ENCODE measurements at places on chromosomes 16 and 17.

DNA sequence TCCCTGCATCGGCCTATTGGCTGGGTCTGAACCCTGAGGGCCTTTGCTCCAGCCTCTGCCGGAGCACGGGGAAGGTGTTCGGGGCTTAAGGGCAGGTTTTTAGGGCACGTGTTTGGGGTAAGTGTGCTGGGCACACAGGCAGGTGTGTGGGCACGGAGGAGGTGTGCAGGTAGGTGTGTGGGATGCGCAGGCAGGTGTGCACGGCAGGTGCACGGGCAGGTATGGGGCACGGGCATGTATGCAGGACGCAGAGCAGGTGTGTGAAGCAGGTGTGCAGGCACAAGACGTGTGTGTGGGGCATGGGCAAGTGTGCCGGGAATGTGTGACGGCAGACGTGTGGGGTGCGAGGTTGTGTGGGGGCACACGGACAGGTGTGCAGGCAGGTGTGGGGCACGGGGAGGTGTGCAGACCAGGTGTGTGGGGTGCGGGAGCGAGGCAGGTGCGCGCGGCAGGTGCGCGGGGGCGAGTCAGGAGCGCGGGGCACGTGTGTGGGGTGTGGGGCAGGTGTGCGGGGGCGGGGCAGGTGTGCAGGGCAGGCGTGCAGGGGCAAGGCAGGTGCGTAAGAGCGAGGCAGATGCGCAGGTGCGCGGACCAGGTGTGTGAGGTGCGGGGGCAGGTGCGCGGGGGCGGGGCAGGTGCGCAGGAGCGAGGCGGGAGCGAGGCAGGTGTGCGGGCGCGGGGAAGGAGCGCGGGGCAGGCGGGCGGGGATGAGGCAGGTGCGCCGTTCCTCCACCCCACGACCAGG, 28.6 kb upstream of the METRNL start:
- DNase-seq, result no peak

- DNase-seq, result no peak
These were observed 846 bp downstream of the CPNE7 start for GRCh38 chr16:89576153-89577054.

- peak; percentile 80 for DNase-seq
These were observed 3.5 kb upstream of the RPL13 start for GRCh38 chr16:89556750-89557689.

DNA sequence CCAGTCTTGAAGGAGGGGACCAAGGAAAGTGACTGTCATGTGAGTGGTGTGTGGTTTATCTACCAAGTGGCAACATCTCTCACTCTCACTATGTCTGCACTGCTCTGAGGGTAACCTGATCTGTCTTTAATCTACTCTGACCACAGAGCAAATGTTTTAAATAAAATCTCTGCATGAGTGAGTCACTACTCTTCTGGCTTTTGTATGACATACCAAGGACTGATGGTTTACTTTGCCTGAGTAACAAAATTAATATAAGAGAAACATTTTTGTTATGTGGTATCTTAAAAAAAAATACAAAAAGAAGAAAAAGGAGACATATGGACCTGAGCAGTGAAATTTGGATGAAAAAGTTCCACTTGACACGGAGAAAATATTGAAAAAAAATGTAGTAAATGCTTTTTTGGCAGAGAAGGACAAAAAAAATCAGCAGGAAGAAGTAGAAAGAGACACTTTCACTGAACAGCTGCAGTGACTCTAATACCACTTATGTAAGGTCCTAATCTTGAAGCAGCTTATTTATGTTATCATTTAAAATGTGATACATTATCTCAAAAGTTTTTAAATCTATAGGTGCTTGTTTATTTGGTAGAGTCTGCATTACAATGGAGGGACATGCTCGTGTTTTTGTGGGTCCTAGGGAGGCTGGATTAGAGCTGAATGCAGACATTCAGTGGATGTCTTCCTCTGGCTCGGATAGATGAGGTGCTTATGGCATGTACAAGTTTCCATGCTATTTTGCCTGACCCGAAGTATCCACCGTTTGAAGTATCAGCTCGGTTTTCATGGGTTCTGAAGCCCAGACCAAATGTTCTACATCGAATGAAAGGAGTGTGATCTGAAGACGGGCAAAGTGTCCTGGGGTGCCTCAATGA, 240.7 kb downstream of the MAP2K6 start:
- no peak for DNase-seq

DNA sequence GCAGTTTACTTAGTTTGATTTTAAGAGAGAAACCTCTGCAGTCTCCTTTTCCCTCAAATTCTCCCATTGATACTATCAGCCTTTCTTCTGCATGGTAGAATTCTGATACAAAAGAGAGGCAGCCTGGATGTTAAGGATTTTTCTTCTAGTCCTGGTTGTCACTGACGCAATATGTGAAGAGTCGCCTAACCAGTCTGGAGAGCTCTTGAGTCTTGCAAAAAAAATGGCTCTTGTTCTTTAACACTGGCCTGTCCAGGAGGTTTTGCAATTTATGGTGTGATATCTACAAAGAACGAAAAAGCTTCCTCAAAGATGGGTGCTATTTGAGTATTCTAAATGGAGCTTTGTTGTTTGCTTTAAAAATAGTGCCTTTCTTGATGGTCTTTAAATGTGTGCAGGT, 28.9 kb downstream of the COX10 start:
- DNase-seq, result no peak

GRCh38 chr16:80125677-80126076, 415.1 kb upstream of the DYNLRB2 start:
- DNase-seq, result no peak

DNA sequence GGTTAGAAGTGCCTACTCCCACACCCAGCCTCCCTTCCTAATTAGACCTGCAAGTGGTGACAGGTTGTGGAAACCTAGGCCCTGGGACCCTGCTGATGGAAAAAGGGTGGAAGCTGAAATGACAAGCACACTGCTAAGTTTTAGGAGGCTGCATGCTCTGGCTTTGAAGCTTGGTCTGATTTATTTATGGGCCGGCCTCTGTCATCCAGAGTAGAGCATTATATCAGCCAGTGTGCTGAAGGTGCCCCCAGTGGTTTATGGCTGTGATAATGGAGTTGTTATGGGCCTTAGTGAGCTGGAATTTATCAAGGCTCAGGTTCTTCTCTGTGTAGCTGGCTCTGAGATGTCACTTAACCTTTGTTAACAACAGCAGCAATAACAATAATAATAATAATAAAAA, 142.6 kb downstream of the UTP18 start:
- DNase-seq, result no peak

- DNase-seq, result no peak
These were observed 334.1 kb downstream of the CDH13 start for GRCh38 chr16:82960918-82961317.

- DNase-seq, result no peak
These were observed 260.8 kb downstream of the ENGASE start for GRCh38 chr17:79335456-79335855.

DNA sequence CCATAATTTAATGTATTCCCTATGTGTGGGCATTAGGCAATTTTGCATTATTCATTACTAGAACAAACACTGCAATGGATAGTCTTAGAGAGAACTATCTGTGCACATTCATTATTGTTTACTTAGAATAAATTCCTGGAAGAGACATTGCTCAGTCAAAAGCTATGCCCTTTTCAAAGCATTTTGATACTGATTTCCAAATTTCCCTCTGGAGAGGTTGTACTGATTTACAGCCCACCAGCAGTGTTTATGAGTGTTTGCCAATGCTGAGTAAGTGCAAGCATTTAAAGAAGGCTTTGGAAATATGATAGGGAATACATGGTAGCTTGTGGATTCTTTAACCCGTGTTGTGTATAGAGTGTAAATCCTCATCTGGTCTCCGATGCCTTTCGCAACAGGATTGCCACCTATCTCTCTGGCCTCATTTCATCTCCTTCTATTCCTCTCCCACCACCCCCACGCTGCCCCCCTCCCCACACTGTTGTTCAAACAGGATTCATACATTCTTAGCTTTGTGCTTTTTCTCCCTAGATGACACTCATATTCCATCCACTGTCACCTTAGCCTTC, 33.4 kb upstream of the MMD start:
- no peak for DNase-seq

DNA sequence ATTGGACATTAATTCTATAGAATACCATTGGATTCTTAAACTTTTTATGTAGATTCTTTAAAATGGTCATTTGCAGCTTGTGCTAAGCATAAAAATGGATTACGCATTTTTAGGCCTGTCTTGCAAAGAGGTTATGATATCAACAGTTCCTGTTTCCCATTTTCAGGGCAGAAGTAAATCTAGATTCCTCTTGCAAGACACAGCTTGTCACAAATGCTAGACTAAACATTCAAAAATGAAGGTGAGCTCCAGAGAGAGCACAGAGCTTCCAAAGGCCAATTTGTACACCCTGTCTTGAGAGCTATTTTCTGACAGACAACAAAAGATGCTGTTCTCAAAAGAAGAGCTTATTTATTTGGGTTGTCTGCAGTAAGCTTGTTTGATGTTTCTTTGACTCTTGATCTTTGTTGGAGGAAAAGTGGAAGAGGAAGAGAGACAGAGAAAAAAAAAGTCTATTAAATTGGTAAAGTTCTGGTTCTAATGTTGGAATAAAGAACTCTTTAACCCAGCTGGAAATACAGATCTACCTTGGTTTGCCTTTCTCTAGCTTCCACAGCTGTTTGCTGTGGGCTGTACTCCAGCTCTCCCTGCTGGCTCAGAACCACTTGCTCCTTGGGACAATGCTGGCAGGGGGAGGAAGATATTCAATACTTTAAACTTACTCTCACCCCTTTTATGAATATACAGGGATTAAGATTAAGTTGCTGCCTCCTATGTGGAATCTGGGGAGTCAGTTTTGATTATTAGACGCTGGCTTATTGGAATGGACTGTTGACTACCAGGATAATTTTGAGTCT, 651.8 kb downstream of the CDH11 start:
- no peak for DNase-seq

- DNase-seq, result no peak
These were observed 6.2 kb downstream of the UTP4 start for GRCh38 chr16:69138608-69139007.

DNA sequence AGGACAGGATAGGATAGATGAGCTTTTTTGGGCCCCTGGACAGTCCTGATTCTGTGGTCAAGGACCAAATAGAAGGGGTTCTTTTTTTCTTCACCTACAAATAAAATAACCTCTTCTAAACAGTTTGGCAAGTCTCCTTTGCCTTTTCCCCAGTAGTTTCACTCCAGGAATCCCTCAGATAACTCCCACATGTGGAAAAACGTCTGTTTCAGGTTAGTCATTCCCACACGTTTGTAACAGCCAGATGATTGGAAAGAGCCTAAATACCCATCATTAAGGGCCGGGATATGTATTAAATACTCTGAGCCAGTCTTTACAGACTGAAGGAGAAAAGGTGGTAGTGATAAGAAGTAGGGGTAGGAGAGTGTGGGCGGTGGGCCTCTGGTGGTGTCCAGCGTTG, 58.3 kb downstream of the PLD6 start:
- no peak for DNase-seq

DNA sequence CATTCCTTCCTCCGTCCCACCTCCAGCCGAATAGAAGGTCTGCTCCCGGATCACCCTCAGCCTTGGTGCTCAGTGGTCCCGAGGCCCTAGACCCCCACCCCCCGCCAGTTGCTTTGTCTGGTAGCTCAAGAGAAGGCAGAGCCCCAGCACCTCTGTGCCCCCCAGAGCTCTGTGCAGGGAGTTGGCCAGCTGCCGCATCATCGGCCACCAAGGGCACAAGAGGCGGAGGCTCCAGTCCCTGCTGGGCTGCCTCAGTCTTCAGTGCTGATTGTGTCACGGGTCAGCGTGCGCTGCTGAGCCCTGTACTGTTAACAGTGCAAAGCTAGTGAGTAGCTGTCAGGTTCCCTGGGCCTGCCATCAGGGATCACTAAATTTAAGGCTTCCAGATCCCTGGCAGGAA, 22.2 kb upstream of the DRG2 start:
- no peak for DNase-seq

DNA sequence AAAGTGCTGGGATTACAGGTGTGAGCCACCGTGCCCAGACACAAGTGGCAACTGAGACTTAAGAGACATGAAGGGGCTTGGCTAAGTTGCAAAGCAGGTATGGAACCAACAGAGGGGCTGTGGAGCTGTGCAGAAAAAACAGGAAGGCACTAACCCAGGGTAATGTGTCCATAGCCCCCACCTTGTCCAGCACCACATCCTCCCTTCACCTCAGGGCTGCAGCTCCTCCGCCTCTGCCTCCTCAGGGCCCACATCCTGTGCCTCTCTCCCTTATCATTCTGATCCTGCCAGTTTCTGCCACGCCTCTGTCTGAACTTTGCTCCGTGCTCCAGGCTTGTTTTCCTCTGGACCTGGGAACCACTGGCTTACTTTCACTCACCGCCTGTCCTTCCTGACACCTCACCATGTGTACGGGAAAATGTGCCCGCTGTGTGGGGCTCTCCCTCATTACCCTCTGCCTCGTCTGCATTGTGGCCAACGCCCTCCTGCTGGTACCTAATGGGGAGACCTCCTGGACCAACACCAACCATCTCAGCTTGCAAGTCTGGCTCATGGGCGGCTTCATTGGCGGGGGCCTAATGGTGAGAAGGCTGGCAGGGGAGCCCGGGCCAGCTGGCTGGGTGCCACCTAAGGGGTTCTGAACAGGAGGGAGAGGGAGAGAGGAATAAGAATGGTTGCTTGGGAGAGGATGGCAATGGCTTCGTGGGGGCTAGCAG, at the start of gene TM4SF5:
Gene TM4SF5, plus strand, starts transcription at position 368 of the 716 bp plus-strand sequence. Its CDS starts 37 bp downstream, at position 405.
- no peak for DNase-seq

GRCh38 chr16:58727028-58727781, 6.9 kb downstream of the GOT2 start:
- DNase-seq, result no peak

- no peak for DNase-seq
These were observed 33.7 kb upstream of the LITAF start for GRCh38 chr16:11620243-11621003.

DNA sequence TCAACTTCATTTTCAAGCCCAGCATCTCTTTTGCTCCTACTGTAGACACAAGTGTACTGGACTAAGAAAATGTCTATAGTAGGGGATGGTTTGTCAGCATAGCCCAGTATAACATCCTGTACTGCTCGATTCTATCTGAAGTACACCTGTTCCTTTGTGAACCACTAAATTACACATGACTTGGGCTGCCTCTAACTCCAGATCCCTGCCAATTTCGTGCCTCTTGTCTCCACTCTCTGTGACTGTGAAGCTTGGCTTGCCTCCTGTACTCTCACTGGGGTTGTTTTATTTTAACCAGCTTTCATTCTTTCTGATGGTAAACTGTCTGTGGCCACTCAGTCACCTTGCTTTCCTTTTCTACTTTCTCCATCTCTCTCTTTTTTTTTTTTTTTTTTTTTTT, 24.5 kb downstream of the GFOD2 start:
- DNase-seq, result no peak

- no peak for DNase-seq
These were observed 23.1 kb downstream of the SPHK1 start for GRCh38 chr17:76407509-76407908.

GRCh38 chr17:81976332-81977210, 858 bp upstream of the ASPSCR1 start:
- DNase-seq, result peak; percentile 12

- no peak for DNase-seq
These were observed 479.0 kb downstream of the XYLT1 start for GRCh38 chr16:16991711-16992110.

GRCh38 chr16:27161398-27161797, 41.9 kb upstream of the KDM8 start:
- no peak for DNase-seq

DNA sequence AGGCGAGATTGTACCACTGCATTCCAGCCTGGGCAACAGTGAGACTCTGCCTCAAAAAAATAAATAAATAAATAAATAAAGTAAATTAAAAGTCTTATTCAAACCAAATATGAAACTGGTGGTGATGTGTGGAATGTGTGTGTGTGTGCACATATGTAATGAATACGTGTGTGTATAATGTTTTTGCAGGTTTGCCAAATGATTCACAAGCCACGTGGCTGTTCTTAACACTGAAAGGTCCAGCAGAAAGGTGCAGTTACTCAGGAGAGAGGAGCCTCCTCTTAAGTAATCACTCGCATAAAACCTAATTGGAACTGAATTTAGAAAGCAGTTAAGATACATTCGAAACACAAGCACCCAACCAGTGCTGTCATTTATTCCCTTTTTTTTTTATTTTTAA, 22.9 kb downstream of the GDE1 start:
- no peak for DNase-seq
